ENCODE measurements at places on chromosomes 11 and 22. TPM values are rescaled to one million over a fixed set of nuclear protein-coding genes. Genes with fewer than 3 reads are reported as not detected.

Gene OR2AG2
- 0.04 TPM for total RNA-seq

Gene HTR3A
- total RNA-seq: 0.04 TPM

Gene MN1
- total RNA-seq: 9.9 TPM

DNA sequence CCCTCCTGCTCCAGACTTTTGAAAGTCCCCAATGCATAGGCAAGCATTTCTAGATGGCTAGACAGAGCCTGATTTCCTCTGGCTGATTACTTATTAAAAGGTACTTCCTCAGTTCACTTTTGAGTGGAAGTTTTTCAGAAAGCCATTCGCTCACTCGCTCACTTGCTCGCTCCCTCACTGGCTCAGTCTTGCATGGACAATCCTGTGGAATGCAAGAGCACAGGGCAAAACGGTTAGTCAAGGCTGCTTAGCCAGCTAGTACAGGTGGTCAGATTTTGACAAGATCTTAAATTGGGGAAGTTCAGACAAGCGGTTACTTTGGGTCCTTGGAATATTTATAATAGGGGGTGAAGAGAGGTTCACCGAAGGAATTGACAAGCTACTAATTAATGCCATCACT, 101.0 kb downstream of the ARL14EP start:
- no peak for DNase-seq

GRCh38 chr11:69079661-69080256, 31.0 kb downstream of the TPCN2 start:
- DNase-seq: no peak

DNA sequence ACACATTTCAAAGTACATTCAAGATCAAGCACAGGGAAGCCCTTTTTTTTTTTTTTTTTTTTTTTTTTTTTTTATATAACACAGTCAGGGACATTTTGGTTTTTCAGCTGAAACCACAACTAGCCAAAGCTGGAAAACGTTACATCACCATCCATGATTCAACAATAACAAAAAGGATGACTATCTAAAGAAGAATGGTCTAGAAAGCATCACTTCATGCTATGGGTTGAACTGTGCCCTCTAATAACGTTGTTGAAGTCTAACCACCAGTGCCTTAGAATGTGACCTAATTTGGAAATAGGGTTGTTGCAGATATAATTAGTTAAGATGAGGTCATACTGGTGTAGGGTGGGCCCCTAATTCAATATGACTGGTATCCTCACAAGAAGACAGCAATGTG, 46.6 kb downstream of the MTMR2 start:
- DNase-seq: no peak

DNA sequence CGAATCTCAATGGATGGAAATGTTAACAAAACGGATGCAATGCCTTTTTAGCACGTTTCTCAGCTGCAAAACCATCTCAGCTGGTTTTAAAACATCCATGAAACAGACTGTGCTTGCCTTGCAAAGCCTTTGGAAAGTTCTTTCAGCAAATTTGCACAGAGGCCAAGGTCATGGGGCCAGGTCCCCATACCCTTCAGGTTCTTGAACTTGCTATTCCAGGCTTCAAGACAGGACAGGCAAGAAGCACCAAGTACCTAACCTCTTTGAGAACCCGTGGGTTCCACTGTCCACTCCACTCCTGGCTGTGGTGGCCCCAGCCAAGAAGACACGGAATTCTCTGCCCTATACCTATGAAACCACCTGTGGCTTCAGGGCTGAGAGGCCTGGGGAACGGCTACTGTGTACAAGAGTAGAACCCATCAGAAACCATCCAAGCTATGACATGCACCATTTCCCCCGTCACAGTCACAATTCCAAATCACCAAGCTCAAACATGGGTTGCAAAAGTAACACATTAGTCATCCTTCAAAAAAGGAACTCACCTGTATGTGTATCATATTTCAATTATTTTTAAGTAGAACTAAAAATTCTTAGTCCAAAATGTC, 17.0 kb downstream of the TNKS1BP1 start:
- no peak for DNase-seq

- peak; percentile 57 for DNase-seq
These were observed at the start of gene CRYBB1 for GRCh38 chr22:26617271-26618199. TSS of gene CRYBB1 (minus strand) at chr22:26618027. CDS start at chr22:26616319, 1,708 bp downstream.

GRCh38 chr11:15629690-15630321, 515.1 kb downstream of the INSC start:
- DNase-seq: no peak

DNA sequence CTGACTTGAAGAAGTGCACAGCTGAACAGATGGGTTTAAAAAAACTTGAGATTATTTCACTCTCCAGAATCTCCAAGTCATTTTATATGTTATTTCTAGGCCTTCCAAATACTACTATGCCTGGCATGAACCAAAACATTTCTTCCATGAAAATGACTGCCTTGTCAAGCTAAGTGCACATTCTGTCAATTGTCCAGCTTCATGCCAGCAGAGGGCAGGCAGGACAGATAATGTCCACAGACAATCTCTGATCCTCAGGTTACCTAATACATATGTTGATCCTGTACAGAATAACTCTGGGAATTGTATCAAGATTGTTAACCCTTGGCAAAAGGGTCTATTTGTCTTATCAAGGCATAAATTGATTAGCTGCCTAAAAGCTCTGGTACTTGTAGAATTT, 229.5 kb downstream of the AASDHPPT start:
- no peak for DNase-seq

Measured in muscle of leg (tissue), 16 donors.